Fibroblast of skin of left quadriceps (primary cell): ENCODE measurements at places on chromosomes 5 and 9.

DNA sequence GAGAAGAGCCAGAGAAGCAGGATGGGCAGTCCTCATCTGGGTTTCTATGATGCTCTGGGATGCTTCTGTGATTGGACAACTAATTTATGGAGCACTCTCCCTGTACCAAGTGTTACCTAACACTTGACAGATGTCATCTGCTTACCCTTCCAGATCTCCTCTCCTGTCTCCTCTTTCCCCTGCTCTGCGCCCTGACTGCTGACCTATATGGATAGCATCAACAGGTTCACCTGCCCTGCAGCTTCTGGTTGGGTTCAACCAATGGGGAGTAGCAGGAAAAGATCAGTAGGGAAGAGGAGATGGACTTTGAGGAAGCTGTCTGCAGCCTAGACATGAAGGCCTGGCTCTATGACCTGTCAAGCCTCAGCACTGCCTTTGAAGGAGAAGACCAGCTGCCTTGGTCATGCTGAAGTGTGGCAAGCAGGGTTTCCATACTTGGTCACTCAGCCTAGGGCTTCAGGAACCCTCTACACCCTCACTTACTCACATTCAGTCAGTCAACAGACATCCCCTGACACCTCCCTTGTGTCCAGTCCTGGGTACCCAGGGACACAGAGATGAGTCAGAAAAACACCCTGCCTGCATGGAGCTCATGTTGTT is 11.3 kb upstream of the P4HA2 start:
- no peak for DNase-seq

DNA sequence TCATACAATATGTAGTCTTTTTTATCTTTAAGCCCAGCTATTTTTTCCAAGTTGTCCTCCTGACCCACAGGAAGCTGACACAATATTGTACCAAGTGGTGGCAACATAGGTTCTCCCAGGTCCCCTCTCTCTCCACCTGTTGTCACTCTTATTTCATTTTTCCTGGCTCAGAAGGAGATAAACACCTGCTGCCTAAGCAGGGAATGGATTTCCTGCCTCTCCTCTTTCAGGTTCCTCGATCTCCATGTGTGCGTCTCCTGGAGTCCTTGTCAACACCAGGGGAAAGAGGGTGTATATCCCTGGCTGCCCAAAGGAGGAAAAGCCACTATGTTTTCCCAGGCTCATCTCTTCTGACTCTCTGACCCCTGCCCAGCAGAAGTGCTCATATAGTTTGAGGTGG is 81.8 kb upstream of the KLF9 start:
- no peak for DNase-seq

DNA sequence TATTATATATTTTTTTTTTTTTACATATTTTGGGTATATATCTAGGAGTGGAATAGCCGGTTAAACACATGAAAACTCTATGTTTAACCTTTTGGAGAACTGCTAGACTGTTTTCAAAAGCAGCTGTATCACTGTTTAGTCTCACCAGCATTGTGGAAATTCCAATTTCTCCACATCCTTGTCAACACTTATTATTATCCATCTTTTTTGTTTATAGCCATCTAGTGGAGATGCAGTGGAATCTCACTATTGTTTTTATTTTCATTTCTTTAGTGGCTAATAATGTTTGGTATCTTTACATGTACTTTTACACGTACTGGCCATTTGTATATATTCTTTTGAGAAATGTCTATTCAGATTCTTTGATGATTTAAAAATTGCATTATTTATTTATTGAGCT is 22.7 kb upstream of the CCDC180 start:
- no peak for DNase-seq

DNA sequence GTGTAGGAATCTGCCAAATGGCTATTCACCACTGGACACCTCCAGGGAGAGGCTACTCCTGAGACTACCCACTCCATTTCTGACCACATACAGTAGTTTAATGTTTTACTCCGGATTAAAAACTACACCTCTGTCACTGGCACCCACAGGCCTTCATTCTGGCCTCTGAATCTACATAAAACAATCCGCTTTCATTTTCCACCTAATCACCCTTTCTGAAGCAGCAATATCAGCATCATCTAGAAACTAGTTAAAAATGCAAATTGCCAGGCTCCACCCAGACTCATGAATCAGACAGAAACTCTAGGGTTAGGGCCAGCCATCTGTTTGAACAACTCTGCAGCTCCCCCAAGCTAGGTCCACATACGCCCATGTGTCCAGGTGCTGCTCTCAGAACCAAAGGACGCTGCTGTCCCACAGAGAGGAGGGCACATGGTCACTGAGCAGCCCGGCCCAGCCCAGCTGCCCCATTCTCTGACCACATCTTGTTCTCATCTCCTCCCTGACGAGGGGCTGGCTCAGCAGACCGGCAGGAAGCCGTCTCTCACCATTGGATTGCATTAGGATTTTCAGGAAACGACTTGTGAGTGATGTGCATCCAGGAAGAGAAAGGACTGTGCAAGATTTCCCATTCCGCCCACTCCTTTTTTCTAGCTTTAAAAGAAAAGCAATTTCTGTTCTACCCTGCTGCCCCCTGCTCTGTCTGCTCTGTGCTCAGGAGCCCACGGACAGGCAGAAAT is 34.7 kb downstream of the ADAM19 start:
- DNase-seq, result no peak

- DNase-seq, result peak; percentile 20
Measured at GRCh38 chr5:170312666-170313065, 15.1 kb upstream of the LCP2 start.

DNA sequence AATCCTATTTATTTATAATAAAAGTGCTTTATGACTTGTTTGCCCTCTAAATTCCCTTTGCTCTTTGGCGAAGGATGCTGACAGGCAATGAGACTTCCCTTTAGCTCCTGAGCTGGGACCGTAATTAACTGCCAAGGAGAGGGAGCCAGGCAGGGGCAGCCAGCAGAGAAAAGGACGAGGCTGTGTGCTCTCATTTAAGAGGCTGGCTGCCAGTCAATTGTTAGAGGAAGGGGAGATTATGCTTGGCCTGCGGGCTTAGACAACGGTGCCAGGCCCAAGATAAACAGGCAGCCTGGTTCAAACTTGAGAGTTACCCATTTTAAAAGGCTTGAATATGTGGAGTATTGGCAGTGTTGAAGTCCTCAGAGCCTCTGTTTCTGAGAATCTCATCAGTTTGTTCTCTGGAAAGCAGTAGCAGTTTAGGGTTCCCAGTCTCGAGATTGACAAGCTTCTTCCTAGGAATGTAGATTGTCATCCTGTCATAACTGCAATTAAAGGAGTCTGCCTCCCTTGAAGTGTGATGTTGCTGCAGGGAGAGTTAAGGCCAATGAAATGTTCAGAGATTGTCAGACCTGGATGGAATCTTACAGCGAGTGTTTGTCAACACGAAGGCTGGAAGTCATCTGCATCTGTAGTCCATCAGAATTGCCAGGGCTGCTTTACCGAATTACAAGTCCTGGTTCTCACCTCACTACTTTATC is 113.2 kb downstream of the JAKMIP2 start:
- DNase-seq, result no peak

- no peak for DNase-seq
Measured at GRCh38 chr5:118988866-118989180, 476 bp upstream of the DTWD2 start.

GRCh38 chr9:105510024-105510423 is 47.9 kb upstream of the FKTN start:
- DNase-seq, result peak; percentile 56

- no peak for DNase-seq
Measured at GRCh38 chr9:137174722-137175293, 3.0 kb upstream of the TMEM210 start.

DNA sequence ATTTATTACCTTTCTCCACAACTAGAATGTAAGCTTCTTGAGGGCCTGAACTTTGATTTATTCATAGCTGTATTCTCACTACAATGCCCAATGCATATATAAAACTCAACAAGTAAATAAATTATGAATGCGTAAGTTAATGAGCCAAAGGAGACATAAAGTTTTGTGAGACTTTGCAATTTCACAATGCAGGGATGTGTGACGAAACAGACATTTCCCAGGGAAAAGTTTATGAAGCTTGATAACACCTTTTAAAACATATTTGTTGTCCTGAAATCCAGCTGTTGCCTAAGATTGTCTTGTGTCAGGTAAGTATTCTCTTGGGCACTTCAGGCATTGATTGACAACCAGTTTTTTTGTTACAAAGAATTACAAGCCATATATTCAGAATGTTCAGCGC is 800.1 kb downstream of the BRINP1 start:
- no peak for DNase-seq

DNA sequence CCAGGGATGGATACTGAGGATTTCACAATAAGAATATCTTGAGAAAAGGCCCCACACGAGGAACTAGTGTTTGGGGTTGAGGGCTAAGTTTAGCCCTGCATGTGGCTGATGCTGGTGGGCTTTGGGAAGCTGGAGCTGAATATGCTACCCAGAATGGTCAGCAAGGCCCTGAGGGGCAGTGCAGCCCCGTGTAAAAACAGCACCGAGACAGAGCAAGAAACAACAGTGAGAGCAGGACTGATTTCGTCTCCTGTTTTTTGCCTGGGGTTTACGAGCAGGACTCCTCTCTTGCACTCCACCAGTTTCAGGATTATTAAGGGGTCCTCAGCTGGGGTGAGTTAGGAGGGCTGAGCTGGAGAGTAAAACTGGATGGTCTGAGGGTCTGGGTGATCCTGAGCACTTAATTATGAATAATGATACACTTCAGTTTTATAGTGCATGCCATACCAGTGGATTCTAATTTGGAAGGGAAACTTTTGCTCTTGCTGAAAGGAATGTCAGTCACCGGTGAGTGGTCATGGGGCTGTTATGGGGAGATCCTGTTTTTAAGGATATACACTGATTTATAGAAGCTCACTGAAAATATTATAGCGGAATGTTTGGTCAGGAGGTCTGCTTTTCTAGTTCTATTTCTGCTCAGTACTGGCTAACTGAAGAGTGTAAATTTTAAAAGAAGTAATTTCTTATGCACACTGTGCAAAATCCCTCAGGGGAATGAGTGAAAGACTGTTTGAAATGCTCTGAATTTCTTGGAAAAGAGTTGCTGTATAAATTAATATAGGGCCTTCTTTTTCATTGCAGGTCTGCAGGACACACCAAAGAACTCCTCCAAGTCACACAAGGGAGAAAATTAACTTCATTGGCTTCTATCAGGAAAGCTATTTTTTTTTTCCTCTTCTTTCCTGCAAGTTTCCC is 42.7 kb upstream of the NFIB start:
- DNase-seq, result no peak

DNA sequence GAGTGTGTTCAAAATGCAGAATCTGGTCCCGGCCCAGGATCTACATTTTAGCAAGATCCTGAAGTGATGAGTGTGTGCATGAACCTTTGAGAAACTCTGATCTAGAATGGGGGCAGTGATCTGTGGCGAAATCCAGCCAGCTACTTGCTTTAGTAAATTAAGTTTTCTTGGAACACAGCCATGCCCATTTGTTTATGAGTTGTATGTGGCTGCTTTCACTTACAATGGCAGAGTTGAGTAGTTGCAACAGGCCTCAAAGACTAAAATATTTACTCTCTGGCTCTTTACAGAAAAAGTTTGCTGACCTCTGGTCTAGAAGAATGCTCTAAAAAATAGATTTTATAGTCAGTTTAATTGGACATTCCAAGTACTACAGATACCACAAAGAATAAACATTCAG is 588.3 kb downstream of the BNC2 start:
- no peak for DNase-seq

- no peak for DNase-seq
Measured at GRCh38 chr5:56291079-56291643, 58.0 kb upstream of the ANKRD55 start.

DNA sequence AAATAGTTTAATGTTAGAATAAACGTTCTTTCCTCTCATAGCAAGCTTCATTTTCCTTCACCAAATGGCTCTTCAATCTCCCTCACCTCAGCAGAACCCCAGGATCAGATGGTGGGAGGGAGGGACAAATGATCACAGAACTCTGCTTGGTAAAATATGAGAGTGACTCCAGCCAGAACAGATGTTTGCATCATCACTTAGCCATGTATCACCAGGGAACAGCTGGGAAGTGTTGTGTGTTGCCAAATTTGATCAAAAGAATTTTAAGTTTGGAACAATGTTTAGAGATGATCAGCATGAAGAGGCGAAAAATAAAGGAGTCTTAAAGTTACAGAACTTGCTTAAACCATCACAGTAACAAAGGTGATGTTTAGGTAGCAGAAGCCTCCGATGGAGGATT is 115.7 kb downstream of the FRMD3 start:
- DNase-seq, result no peak

GRCh38 chr5:147169901-147170300 is 64.9 kb upstream of the STK32A start:
- no peak for DNase-seq

DNA sequence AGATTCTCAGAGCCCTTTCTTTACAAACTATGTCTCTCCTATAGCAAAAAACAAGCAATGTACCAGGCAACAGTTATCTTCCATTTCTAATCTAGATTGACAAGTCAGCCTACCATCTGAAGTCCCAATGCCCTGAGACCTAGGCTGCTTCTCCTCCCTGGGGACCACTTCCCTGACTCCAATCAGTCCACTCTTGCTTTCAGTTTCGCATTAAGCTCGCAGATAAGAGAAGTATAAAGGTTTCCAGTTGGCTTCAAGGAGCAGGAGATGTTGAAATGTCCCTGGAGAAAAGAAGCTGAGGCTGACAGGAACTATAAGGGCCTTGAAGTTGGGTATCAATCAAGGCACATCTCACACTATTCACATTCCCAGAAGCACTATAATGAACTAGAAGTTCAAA is 32.3 kb downstream of the ERP44 start:
- DNase-seq, result no peak

- DNase-seq, result peak; percentile 65
Measured at GRCh38 chr5:145495741-145496140, 339.4 kb downstream of the PRELID2 start.

DNA sequence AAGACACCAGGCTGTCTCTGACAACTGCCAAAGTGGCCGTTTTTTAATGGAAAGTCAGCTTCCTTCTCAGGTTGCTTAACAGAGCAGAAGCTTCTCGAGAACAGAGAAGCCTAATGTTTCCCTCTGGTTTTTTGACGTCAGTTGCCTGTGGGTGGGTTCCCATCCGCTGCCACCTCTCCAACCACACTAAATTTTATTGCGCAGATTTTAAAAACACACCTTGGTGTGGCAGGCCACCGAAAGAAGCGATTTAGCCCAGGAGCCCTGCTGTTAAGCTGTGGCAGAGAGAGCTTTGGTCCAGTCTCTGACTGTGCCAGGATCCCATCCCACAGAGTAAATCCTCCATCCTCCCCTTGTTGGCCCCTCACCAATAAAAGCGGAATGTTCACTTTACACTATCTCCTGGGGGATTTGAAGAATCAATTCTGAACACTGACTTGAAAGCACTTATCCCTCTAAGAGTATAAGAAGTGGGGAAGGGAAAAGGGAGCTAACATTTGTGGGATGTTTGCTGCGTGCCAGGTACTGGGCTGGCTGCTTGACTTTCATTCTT is 181.6 kb downstream of the AOPEP start:
- DNase-seq, result no peak

DNA sequence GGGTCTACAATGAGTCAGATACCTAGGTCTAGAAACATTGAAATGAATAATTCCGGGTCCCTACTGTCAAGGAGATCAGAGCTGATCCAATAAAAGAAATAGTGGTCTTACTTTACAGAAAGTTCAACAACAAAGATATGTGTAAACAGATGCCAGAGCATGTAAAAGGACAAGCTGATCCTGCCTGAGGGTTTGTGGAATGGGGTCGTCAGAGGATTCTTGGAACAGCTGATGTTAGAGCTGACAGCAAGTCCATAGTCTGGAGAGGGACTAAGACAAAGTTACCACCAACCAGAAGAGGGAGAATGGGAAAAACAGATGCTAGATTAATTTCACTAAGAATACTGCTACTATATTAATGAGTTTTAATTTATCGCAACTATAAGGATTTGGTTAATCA is 71.5 kb downstream of the FREM1 start:
- no peak for DNase-seq
